HFF-Myc (cell line): ENCODE measurements at places on chromosomes 12 and 14.

GRCh38 chr12:87165733-87166375 is 863.3 kb downstream of the C12orf50 start:
- no peak for DNase-seq

DNA sequence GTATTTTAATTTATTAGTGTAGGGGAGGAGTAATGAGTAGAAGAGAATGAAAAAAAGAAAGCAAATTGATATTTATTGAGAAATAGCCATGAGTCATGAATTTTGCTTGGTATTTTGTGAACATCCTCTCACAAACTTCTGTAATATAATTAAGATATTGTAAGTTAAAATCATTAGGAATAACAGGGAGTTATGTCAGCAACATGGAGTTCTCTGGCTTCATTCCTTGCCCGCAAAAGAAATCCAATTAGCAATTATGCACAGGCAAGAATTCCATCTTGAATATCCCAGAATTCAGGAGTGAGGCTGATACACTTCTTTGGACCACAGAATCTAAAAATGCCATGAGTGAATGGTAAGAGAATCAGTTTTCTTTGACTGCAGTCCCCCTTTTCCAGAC is 94.3 kb upstream of the PTHLH start:
- no peak for DNase-seq

GRCh38 chr14:30389134-30389876 is 169.7 kb upstream of the G2E3 start:
- no peak for DNase-seq

GRCh38 chr12:52254180-52254964 is 20.1 kb upstream of the KRT86 start:
- DNase-seq = no peak

- no peak for DNase-seq
Observed at GRCh38 chr12:89618113-89618862, 90.3 kb downstream of the ATP2B1 start.
